Fibroblast of skin of right biceps (primary cell): ENCODE measurements at places on chromosomes 7 and 10.

GRCh38 chr10:8331896-8332729 is 277.6 kb downstream of the GATA3 start:
- DNase-seq, result peak; percentile 60

GRCh38 chr7:112985377-112985987 is 101.1 kb downstream of the GPR85 start:
- DNase-seq, result peak; percentile 75

DNA sequence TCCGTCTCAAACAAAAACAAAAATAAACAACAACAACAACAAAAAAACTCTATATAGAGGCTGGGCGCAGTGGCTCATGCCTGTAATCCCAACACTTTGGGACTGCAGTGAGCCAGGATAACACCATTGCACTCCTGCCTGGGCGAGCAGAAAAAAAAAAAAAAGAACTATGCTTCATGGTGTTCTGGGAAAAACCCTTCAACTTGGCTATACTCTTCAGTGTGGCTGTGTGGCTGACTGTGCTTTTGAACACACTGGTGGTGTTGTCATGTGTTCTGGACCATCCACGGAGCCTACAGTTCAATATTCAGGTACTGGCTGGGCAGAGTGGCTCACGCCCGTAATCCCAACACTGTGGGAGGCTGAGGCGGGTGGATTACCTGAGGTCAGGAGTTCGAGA is 26.5 kb downstream of the SNX8 start:
- DNase-seq, result no peak

- no peak for DNase-seq
Measured at GRCh38 chr10:2139746-2140145, 402.4 kb upstream of the ADARB2 start.

DNA sequence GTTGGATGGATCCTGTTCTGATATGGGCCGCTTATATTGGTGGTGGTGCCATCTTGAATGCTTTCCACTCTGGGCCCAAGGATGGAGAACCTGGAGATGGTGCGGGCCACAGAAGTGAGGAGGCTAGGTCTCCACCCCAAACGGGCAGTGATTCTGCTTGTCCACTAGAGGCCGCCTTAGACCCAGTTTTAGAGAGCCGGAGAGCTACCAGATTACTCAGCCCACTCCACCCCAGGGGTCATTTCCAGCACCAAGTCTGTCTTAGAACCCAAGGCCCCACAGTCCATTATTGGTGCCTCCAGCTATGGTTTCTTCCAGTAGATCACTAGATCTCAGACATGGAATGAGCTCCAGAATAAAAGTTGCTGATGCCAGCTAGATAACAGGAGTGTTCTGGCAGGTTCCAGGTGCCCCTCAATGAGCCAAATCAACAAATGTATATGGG is 11.8 kb upstream of the CAMK2G start:
- DNase-seq, result peak; percentile 80

DNA sequence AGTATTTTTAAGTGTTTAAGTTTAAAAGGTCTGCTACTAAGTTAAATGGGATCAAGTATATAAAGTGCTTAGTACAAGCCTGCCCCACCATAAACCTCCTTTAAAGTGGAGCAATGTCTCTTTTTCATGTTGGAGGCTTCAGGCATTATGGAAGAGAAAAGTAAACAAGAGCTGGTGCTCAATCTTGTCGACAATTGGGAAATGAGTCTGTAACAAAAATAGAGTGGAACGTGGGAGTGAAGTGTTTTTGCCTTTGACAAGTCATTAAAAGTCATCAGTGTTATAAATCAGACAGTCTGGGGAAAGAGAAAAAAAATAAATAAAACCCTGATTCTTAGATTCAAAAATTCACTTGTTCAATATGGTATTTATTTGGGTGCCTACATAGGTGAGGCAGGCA is 44.7 kb downstream of the DNAJC12 start:
- DNase-seq, result no peak

DNA sequence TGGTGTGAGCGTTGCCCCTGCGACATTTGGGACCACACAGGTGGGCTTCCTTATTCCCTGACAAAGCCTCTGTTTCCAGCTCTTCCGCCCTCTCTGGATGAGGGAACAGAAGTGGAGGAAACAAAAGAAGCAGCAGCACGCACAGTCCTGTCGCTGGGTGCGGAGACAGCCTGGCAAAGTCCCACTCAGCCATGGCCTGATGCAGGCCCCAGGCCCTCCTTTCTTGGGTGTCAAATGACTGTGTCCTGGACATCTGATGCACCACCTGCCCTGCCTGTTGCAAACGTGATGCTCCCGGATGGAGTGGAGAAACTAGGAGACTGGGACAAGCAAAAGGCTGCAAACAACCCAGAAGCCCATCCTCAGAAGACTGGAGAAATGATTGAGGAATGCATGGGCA is 20.7 kb downstream of the ZMIZ2 start:
- no peak for DNase-seq

DNA sequence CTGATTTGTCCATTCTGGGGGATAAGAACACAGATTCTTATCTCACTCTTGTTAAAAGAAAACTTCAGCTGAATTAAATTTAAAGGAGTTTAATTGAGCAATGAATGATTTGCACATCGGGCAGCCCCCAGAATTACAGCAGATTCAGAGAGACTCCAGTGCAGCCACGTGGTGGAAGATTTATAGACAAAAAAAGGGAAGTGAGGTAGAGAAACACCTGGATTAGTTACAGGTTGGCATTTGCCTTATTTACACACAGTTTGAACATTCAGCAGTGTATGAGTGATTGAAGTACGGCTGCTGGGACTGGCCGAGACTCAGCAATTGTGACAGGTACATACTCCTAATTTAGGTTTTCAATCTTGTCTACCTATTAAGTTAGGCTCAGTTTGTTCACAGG is 46.5 kb upstream of the FAM20C start:
- no peak for DNase-seq

DNA sequence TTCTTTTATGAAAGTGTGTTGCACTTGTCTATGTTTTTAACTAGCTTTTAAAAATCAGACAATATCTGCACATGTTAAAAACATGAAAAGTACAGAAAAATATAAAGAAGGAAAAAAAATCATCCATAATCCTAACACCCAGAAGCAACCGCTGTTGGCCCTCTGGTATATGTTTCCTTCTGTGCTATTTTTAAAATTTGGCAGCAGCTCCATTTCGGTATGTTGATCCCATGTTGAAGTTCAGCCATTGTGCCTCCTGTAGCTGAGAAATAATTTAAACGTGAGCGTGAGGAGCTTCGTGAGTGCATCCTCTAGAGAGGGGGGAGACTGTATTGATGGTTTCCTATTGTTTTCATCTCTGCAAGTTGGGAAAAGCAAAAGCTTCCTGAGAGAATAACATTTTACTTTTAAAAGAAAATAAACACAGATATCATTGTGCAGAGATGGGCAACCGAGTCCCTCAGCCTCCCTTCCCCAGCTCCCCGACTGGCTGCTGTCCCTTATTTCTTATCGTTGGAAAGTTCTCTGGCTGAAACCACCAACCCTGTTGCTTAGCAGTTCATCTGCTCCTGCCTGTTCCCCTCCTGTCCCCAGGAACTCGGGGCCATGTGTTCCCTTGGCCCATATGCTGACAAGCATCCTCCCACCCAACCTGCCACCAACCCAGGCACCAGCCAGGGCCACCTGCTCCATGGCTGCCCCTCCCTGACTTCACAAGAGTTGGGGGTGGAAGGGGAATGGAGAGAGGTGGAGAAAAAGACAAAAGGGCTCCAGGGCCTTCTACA is 499.1 kb upstream of the PODXL start:
- DNase-seq, result no peak

GRCh38 chr10:48251152-48251524 is 23.4 kb downstream of the FRMPD2 start:
- no peak for DNase-seq

DNA sequence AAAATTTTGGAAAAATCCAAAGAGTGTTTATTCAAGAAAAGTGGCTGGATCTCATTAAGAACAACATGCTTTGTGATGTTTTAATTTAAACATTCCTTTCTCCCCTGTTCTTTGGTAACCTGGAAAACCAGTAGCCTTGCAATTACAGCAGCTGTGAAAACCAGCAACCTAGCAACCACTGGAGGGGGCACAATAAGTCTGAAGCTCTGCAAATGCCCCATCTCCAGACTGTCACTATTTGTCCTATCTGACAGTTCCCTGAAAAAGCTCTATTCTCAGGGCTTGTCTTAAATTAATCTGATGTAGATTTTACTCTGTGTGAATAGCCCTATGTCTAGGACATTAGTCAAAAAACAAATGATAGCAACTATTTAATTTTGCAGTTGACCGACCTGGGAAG is 137.6 kb upstream of the THSD7A start:
- no peak for DNase-seq

DNA sequence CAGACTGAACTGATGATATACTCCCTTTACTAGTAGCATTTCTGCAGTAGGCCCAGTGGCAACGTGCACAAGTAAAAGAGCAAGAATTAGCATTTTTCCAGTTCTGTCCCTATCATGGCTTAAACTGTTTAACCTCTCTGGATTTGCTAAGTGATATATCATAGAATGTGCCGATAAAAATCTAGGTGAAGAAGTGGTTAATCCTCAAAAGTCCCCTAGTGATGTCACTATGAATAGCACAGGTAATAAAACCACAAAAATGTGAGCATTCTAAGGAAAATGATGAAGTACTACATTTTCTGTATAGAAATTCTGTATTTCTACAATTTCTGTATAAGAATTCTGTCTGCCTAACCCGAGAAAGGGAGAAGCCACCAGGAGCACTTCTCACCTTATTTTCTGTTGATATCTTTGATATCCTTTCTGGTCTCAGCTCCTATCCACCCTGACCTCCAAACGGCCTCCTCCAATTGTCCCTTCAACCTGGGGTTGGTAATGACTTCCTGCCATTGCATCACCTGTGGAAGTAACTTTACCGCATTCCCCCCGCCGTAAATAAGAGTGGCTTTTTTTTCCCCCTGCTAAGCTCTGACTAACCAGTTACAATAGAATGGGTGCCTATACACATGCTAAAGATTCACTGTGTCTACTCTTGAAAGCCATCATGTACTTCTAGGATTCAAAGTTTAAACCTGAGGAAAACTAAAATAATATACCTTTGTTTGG is 155.9 kb upstream of the ASAH2 start:
- DNase-seq, result no peak

- DNase-seq, result peak; percentile 91
Measured at GRCh38 chr7:47392241-47392759, 189.6 kb downstream of the TNS3 start.

DNA sequence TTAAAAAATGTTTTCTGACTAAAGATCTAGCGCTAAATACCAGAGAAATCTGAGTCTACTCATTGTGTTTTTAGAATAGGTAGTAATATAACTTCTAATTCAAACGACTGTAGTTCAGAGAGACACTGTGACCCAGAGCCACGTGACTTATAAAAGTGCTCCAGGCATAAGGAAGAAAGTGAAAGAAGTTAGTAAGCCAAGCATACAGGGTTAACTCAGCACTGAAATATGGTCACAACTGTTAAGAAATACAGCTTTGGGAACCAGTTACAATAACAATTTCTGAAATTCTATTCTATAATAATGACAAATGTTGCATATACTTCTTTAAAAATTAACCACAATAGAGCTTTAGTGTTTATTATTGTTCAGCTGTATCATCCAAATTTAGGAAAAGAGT is 119.1 kb downstream of the TFEC start:
- DNase-seq, result no peak

DNA sequence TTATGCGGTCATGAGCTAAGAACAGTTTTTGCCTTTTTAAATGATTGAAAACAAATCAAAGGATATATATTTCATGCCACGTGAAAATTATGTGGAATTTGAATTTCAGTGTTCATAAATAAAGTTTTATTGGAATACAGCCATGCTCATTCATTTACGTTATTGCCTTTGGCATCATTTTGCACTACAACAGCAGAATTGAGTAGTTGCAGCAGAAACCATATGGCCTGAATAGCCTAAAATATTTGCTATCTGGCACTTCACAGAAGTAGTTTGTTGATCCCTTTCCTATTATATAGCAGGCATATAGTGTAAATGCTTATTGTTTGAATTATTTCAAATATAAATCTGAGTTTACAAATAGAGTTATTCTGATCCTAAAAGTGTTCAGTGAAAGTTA is 59.7 kb downstream of the AUTS2 start:
- DNase-seq, result no peak

DNA sequence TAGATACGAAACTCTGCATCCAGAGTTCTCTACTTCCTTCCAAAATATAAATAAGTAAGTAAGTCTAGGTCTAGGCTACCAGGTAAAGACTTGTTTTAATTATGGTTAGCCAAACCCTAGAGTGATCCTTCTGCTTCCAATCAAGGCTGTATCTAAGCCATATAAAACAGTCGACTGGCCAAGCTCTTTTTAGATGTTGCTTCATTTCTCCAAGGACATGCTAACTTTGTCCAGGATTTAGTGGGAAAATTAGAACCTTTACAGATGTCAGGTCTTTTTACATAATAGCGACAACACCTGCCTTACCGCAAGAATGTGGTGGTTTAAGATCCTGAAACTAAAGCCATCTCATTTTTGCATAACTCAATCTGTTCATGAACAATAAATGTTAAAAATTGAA is 156.8 kb downstream of the NXPH1 start:
- no peak for DNase-seq

GRCh38 chr10:58280477-58280876 is 11.5 kb downstream of the CISD1 start:
- DNase-seq, result peak; percentile 75

GRCh38 chr7:96679886-96680285 is 29.8 kb downstream of the SEM1 start:
- no peak for DNase-seq

- peak; percentile 45 for DNase-seq
Measured at GRCh38 chr7:142859829-142860228, 5.0 kb downstream of the EPHB6 start.

DNA sequence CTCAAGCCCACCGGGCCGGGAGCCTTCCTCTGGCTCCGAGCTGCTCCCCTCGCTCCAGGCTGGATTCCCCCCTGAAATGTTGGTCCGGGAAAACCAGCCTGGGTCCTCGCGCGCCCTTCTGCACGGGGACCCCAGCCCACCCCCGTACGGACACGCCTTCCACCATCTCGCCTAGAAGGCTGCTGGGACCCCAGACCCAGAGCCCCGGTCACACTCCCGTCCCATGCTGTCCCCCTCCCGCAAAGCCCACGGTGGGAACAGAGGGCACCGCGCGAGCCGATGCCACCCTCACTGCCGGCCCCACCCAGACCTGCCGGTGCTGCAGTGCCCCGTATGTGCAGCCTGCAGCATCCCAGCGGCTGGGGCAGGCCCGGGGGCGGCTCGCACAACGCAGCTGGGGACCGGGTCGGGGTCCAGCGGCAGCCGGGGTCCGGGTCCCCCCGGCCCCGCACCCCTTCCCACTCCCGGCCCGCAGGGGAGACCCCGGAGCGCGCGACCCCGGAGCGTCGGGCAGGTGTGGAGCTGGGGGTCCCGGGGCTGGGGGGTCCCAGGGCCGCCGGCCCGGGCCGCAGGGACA is 871 bp downstream of the SPOCK2 start:
- DNase-seq, result no peak

DNA sequence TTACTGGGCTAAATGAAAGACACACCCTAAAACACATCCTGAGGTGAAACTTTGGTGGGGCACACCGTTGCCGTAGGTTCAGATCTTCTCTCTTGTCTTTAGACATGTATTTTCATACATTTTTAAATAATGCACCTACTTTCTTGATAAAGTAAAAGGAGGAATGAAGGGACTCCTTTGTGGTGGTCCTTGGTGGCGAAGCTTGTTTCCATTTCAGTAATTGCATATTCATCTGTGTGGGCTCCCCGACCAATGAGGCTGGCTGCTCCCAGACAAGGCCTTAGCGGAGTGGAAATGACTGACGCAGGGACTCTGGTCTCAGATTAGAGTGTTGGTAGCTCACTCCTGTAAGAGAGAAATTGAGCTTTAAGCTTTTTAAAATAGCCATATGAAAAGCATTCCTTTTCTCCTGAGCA is 815 bp downstream of the CCSER2 start:
- peak; percentile 51 for DNase-seq

GRCh38 chr7:159197066-159197975 is 52.7 kb upstream of the VIPR2 start:
- no peak for DNase-seq
